Uterus (tissue), 4 donors: ENCODE measurements at places on chromosomes 13 and 19.

- no peak for DNase-seq
Observed at GRCh38 chr13:53250977-53251376, 222.4 kb downstream of the OLFM4 start.

- DNase-seq, result no peak
Observed at GRCh38 chr13:26991508-26992181, 180.0 kb downstream of the USP12 start.

DNA sequence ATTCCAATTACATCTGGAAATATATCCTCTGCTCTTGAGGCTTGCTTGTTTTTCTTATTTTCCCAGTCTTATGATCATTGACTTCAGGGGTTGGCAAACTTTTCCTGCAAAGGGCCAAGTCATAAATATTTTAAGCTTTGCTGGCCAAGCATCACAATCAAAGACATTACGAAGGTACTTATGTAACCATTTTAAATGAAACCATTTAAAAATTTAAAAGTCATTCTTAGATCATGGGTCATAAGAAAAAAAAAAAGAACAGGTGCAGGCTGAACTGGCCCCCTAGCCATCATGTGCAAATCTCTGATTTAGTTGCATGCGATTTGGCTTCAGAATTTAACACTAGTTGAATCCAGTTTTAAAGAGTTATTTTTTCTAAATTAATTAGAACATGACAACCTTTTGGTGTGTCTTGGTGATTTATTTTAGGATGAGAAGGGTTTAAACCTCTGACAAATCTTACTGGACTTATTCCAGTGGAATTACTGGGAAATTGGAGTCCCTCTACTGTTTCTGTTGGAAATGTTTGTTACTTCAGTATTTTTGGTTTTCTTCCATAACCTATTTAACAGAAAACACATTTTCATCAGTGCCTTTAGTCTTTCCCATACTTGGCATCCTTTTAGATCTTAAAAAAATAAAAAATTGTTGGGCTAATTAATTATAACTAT, 148.1 kb downstream of the NHLRC3 start:
- DNase-seq, result peak; percentile 25

DNA sequence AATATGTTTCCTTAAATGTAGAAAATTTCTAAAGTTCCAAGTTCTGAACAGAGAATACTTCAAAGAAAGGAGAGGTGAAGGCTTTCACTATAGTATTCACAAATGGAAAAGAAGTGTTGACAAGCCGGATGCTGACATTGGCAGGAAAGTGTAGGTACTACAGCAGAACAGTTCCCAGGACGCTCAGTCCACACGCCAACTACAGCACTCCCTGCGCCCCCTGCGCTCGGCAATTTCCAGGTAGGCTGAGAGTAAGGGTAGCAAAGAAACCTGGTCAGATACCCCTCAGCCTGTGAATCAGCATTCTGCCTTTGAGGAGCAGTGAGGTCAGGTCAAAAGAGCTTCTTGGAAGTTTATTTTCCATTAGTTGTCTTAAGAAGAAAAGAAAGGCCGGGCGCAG, 115.3 kb downstream of the NALCN start:
- DNase-seq, result no peak

DNA sequence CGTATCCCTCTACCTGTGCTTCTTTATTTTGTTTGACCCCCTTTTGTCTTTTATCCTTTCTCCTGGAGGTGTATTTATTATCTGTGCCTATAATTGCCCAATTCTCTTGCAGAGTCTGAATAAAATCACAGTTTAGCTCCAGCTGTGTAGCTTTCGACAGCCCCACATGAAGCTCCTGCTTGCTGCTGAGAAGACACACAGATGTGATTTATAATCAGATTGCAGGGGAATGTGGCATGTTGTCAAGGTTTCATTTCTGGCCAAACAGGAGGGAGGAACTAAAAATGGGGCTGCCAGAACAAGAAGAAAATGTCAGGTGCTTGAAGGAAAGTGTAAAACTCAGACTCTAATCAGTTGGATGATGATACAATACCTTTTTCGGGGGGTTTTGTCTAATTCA, 22.7 kb downstream of the CCNA1 start:
- DNase-seq, result peak; percentile 24

DNA sequence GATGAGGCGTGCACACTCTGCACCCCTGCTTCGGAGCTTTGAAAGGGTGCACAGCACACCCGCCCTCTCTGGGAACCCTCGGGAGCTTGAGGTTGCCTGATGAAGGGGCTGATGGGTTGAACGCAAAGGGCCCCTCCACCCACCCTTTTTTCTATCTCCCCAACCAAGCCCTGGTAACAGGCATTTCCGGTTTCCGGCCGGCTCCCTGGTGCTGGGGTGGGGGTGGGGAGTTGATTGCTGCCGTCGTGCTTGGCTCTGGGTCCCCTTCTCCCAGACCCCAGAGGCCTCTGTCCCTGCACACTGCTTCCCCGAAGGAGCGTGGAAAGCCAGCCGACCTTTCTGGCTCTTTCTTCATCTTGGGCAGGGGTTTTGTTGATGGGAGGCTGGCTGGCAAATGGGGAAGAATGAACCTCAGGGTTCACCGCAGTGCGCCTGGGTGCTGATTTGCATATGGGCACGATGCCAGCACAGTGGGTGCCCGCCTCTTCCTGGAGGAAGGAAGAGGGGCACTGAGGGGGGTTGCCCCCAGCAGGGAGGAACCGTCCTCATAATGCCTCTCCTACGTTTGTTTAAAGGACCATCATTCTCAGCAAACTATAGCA, 29.1 kb downstream of the VAV1 start:
- peak; percentile 29 for DNase-seq

GRCh38 chr19:16096280-16096855, 15.3 kb upstream of the RAB8A start:
- no peak for DNase-seq

GRCh38 chr19:50020481-50020880, 4.7 kb downstream of the VRK3 start:
- no peak for DNase-seq

DNA sequence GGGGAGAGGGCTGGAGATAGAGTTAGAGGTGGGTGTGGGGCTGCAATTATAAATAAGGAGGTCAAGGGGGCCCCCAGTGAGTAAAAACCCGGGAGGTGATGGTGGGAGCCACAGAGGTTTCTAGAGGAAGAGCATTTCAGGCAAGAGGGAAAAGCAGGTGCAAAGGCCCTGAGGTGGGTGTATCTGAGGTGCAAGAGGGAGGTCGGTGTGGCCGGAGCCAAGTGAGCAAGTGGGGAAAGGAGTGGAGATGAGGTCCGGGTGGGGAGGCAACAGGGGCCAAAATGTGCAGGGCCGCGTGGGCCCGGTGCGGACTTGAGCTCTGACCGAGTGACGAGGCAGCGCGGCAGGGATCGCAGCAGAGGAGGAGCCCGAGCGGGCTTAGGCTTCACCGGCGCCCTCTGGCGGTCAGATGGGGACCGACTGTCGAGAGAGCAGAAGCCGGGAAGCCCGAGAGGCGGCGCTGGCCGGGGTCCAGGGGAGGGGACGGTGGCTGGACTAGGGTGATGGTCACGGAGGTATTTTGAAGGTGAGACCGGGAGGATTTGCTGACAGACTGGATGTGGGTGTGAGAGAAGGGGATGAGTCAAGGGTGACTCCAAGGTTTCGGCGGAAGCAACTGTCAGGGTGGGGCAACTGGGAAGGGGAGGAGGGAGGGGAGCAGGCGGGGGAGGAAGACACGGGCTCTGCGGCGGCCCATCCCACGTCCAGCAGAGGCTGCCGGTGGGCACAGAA, 17.7 kb upstream of the SPACA4 start:
- peak; percentile 83 for DNase-seq

DNA sequence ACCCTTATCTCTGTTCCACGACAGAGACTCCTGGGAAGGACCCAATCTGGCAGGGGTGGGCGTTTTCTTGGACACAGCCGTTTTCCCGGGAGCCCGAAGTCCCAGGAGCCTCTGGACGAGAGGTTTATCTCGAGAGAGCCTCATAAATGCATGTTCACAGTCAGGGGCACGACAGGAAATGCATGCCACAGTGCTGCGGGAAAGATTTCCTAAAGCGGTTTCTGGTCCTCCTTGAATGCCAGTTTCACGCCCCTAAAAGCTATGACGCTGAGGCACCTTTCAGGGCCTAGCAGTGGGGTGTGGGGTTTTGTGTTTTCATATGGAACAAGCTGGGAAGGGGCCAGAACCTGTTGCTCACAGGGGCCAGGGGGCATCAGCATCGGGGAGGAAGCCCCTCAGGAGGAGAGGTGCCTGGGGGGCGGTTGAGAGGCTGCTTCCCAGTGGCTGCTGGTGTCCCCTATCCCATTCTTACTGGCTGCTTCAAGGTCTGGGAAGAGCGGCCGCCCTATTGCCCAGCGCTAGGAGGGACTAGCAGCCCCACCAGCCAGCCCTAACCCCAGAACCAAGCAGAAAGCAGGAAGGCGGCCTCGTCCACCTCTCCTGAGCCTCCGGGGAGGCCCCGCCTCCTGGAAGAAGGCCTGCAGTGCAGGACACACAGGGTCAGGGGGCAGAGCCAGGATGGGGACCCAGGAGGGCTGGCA, 157.0 kb downstream of the KDM4B start:
- DNase-seq, result no peak

GRCh38 chr13:25375727-25376358, 4.1 kb downstream of the ATP8A2 start:
- DNase-seq, result no peak

DNA sequence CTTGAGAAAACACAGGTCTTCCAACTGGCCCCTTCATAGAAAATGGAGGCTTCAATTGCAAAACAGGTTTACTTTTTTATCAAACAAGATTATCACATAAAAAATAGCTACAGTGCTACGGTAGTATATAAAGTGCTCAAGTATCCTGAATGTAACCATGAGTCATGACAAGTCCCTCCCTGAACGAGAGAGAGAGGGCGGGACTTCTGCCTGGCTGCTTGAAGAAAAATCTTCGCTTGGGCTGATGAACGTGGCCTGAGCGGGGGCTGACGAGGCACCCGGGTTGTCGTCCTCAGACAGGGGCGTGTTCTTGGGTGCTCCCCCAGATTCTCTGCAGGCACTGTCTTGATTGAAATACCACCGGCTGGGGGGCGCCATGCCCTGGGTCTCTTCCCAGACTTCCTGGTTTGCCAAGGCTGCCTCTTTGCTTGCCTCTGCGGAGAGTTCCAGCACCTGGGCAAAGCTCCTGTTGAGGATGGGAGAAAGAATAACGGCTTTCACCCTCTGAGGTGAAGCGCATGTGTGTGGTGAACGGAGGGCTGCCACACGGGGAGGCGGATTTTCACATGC, 23.2 kb upstream of the CPAMD8 start:
- peak; percentile 51 for DNase-seq

DNA sequence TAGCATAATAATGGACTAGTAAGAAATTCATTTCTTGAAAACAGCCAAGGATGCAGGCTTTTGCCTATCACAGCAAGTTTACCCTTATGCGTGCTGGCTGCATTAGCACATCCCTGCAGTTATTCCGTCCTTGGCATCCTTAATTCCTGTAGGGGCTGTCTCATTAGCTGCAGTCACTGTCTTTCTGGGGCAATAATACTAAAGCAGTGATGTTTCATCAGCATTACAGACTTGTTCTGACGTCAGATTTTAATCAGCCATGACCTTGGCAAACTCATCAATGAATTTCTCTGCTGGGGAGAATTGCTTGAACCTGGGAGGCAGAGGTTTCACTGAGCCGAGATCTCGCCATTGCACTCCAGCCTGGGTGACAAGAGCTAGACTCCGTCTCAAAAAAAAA, 103.7 kb downstream of the RXFP2 start:
- DNase-seq, result no peak

GRCh38 chr13:111021270-111021669, 93.8 kb upstream of the ARHGEF7 start:
- no peak for DNase-seq

GRCh38 chr19:29247872-29248271, 34.9 kb upstream of the UQCRFS1 start:
- no peak for DNase-seq

DNA sequence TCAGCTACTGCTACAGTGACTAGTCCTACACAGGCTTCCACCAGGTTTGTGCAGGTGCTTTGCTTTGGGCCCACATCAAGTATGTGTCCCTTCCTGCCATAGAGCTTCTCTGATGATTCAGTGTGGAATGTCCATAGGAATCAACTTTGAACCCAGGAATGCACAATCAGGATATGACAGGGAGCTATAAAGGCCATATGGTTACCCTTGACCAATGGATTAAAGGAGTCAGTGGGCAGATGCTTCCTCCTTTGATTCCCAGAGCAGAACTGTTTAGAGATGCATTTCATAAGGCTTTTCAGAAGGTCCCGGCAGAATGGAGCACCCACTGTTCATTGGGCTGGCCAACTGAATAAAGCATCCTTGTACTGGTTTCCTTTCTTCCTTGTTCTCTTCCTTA, 145.2 kb upstream of the WASF3 start:
- no peak for DNase-seq

- DNase-seq, result no peak
Observed at GRCh38 chr19:11256189-11256588, 6.1 kb downstream of the DOCK6 start.

DNA sequence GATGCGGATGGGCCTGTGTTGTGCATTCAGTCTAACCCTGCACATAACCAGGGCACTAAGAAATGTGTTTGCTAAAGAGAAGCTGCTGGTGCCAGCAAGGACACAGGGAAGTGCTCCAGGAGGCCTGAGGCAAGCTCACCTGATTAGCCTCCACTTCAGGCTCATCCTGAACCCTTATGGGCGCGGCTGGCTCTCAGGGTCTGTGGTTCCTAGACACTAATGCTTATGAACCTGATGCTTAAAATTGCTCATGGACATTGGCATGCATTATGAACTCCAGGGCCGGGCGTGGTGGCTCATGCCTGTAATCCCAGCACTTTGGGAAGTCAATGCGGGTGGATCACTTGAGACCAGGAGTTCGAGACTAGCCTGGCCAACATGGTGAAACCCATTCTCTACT, 34.3 kb downstream of the SERP2 start:
- no peak for DNase-seq

DNA sequence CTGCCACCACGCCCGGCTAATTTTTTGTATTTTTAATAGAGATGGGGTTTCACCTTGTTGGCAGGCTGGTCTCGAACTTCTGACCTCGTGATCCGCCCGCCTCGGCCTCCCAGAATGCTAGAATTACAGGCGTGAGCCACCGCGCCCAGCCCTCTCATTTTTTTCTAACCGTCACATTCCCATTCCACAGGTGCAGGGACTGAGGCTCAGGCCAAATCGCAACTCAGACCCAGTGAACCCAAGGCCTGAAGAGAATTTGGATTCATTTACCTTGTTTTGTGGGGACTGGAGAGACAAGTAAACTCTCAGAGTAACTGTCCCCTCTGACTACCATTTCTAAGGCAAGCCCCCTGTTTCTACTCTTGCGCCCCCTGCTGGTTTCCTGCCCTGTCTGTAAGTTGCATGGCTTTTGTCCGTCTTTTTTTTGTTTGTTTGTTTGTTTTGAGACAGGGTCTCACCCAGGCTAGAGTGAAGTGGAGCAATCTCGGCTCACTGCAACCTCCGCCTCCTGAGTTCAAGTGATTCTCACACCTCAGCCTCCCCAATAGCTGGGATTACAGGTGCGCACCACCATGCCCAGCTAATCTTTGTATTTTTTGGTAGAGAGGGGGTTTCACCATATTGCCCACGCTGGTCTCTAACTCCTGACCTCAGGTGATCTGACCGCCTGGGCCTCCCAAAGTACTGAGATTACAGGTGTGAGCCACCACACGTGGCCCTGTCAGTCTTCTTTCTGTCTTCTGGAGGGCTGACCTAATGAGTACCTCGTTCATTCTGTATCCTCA, 2.3 kb upstream of the STRN4 start:
- DNase-seq, result no peak
